ENCODE measurements at places on chromosomes 13 and 19. TPM values are rescaled to one million over a fixed set of nuclear protein-coding genes. Genes with fewer than 3 reads are reported as not detected.

SPTBN4 gene
- total RNA-seq = 0.91 TPM

KLK14 gene
- 0.50 TPM for total RNA-seq

ZNF254 gene
- total RNA-seq = 5.7 TPM

ARRDC2 gene
- total RNA-seq = 26.8 TPM

CYP2B6 gene
- not detected for total RNA-seq

PRSS57 gene
- total RNA-seq = 0.09 TPM

All from A549 treated with DMSO at 1 μM for 4 hours (cell line).